Ascending aorta (tissue), 2 donors: ENCODE measurements at places on chromosomes 5 and 9.

DNA sequence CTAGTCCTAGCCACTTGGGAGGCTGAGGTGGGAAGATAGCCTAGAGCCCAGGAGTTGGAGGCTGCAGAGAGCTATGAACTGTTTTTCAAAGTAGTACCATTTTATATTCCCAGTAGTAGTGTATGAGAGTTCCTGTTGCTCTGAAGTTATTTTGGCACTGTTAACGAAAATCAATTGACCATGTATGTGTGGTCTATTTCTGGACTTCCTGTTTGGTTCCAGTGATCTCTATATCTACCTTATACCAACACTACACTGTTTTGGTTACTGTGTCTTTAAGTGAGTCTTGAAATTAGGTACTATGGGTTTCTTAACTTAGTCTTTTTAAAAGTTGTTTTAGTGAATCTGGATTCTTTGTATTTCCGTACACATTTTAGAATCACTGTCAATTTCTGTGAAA, 13.6 kb downstream of the SLF1 start:
- no peak for DNase-seq

DNA sequence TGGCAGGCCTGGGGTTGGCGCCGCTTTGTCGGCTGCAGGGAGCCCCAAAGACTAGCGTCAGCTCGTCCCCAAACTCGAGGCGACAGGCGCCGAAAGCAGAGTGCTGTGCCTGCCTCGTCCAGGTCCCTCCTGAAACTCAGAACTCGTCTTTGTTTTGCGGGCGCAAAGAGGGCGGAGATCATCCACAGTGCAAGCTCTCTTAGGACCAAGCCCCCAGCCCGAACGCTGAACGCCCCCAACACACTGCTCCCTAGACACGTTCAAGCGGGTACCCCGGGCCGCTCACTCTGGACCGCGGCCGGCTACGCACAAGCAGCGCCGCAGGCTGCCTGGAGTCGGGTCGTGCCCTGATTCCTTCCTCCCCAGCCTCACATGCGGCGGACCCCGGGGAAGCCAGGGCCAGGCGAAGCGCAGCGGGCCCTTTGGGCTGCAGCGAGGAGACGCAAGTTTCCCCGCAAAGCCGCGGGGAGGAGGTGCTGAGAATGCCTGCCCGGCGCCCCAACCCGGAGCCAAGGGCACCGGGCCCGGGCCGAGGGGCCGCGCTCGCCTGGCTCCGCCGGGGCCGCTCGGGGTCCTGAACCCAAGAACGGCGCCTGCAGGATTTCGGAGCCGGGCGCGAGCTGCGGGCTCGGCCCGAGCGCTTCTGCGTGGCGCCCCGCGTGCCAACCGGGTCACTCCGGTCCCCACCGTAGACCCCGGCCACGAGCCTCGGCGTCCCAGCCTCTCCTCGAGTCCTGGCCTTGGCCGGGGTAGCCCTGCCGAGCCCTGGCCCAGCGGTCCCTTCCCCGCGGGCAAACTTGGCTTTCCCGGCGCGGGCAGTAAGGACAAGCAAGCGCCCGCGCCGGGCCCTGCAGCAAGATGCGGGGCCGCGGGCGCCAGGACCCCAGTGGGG, 738 bp downstream of the FSTL4 start:
- DNase-seq, result no peak

DNA sequence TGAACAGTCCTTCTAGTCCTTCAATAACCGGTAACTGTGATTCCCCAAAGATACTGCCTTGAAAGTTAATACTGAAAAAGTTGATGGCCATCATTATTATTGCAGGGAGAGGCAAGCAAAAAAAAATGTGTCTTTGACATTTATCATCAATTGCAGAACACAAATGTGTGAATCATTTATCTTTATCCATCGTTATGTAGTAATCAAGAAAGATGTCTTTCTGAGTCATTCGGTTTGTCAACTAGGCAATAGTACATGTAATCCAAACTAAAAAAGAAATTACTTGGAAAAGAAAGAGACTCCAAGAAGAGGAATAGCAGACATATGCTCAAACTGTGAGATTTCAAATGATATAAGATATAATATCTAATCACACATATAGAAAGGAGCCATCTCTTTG, 473.0 kb downstream of the CETN3 start:
- no peak for DNase-seq

DNA sequence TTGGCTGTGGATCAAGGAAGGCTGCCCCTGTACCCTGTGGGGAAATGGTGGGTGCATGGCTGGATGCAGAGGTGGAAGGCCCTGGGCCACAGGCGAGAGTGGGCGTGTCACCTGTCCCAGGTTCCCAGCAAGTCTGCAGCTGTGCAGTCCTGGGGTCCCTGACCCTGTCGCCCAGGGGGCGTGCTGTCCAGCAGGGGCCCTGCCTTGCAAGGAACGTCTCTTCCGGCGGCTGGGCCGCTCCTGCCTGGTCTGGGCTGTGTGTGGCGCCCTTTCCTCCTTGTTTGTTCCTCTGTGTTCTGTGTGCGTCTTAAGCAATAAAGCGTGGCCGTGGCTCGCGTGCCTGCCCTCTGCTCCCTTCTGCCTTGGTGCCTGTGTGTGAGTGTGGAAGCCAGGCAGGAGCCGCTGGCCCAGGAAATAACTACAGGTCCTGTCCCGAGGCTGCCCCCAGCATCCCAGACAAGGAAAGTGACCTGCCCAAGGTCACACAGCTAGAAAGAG, 8.4 kb downstream of the SLC2A6 start:
- no peak for DNase-seq

- no peak for DNase-seq
These were observed 73.1 kb downstream of the FOXB2 start for GRCh38 chr9:77092536-77092935.

- peak; percentile 91 for DNase-seq
These were observed 38.4 kb downstream of the PRRX2 start for GRCh38 chr9:129703667-129704355.

- DNase-seq, result peak; percentile 34
These were observed 113.0 kb downstream of the ADAMTS2 start for GRCh38 chr5:179232091-179232735.

- DNase-seq, result no peak
These were observed 1435.7 kb downstream of the MAT2B start for GRCh38 chr5:164941132-164941531.

DNA sequence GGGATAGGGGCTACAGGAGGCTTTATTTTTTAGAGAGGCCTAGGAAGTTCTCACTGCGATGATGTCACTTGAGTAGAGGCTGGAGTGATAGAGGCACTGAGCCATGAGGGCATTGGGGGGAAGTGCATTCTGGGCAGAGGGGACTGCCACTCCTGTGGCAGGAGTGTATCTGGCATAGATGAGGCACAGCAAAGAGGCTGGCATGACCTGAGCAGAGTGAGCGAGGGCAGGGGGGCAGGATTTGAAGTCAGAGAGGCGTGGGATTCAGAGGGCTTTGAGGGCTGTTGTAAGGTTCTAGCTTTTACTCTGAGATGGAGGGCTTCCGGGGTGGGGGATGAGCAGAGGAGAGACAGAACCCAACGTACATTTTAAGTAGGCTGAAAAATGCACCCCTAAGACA, 91.9 kb upstream of the SH3PXD2B start:
- no peak for DNase-seq

DNA sequence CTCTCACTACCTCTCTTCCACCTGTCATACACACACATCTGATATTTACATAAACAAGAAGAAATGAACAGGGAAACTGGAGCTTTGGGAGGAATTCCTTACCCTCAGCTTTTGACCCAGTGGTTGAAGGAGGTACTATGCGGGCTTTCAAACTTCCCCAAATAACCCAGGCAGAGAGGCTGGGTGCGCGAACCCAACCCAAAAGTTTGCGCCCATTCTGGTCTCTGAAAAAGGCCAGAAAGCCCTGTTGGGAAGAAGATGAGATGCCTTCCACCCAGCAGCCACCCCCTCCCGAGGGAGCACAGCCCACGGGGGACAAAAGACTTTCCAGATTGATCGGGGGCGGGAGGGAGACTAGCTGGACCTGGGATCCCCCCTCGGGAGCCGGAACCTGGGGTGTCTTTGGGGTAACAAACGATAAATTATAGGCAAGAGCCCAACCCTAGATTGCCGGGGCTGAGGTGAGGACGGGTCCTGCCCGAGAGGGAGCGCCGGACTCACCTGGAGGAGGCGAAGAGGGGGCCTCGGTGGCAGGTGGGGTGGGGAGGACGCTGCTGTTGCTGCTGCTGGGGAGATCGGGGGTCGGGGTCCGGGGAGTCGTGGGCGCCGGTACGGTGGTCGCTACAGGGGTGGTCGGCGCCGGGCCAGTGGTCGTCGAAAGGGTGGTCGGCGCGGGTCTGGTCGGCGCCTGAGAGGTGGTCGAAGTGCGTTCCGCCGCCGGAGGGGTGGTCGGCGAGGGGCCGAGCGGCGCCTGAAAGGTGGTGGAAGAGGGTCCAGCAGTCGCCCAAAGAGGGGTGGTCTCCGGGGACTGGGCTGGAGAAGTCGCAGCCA, 798 bp downstream of the MEGF9 start:
- no peak for DNase-seq

DNA sequence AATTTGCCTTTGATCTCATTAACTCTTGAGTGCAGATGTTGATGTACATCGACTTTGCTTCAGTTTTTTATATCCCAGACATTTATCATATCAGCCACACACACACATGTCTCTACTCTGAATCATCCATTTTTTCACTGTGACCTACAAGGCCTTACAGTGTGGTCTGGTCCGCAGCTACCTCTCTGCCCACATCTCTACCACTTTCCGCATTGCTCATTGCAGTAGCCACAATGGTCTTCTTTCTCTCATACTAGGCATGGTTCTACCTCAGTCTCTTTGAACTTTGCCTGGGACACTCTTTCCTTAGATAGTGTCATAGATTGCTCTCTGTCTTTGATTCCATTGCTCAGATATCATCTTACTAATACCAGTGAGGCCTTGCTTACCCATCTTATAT, 87.9 kb upstream of the FSD1L start:
- no peak for DNase-seq

GRCh38 chr5:155867522-155868088, 459.4 kb upstream of the SGCD start:
- no peak for DNase-seq

DNA sequence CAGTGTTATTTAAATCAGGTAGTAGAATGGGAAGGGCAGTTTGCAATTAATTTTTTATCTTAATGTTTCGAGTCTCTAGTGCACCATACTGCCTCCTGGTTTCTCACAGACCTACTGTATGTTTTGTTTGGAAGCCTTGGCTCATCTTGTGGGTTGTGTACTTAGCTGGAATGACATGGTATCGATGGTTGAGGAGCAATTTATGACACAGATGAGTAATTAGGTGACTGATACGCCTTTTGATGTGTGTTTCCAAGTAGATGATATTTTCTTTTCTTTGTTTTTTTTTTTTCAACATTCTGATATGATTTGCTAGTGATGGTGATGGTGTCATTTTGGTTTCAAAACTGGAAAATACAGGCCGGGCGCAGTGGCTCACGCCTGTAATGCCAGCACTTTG, 16.1 kb downstream of the BASP1 start:
- no peak for DNase-seq

DNA sequence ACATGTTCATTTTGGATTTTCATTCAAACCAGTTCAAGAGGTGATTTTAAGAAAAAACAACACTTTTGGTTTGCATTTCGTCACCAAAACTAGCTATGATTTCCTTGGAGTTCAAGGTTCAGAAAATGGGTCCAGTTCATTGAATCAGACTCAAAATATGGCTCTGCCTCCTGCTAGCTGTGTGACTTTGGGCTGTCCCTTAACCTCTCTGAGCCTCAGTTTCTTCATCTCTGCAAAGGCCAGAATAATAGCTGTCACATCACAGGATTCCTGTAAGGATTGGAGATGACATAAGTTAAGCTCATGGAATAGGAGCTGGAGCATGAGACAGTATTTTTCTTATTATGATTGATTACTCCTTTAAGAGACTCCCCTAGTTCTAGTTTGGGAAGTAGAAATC, 147.8 kb upstream of the SMIM23 start:
- no peak for DNase-seq

- DNase-seq, result peak; percentile 90
These were observed 177.0 kb downstream of the FGF18 start for GRCh38 chr5:171596391-171596878.

GRCh38 chr5:81188962-81189361, 44.2 kb upstream of the CKMT2 start:
- no peak for DNase-seq

DNA sequence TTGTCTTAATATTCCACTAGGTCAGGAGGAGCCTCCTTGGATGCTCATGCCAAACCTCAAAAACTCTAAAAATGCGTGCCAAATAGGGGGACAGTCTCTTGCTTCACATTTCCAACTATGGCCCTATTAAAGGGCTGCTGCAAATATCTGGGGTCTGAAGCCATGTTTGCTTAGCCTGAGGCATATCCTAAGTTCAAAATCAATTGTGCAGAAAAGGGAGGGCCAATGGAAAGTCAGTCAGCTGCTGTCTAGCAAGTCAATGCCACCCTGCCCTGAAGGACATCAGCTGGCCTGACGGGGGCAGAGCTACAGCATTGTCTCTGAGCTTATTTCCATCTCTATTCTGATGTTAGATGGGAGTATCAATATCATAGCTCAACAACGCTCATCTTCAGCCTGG, 93.6 kb downstream of the SH3TC2 start:
- no peak for DNase-seq

- no peak for DNase-seq
These were observed 59.1 kb upstream of the GOLPH3 start for GRCh38 chr5:32233220-32233695.

- DNase-seq, result no peak
These were observed 42.7 kb downstream of the ST8SIA4 start for GRCh38 chr5:100860407-100860806.

DNA sequence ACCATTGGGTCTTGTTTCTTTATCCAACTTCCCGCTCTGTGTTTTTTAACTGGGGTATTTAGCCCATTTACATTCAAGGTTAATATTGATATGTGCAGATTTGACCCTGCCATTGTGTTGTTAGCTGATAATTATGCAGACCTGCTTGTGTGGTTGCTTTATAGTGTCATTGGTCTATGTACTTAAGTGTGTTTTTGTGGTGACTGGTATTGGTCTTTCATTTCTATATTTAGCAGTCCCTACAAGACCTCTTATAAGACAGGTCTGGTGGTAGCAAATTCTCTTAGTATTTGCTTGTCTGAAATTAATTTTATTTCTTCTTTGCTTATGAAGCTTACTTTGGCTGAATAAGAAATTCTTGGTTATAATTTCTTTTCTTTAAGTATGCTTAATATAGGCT, 698.1 kb downstream of the DTWD2 start:
- DNase-seq, result no peak

DNA sequence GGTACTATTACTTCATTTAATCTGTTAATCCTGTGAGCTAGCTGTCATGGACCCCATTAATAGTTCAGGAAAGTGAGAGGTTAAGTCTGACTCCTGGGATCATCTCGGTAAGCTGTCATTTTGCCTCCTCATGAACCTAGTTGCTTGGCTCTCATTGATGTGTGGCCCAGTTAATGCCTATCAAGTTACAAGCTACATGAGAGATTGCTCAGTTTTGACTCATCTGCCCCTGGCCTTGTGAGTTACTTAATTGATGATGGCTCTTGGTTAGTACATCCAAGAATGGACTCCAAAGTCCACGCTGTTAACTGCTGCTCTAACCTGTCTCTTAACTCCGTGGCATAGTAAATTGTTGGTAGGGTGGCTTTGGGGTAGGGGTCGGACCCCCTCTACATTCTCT, 23.9 kb downstream of the LARP1 start:
- no peak for DNase-seq

DNA sequence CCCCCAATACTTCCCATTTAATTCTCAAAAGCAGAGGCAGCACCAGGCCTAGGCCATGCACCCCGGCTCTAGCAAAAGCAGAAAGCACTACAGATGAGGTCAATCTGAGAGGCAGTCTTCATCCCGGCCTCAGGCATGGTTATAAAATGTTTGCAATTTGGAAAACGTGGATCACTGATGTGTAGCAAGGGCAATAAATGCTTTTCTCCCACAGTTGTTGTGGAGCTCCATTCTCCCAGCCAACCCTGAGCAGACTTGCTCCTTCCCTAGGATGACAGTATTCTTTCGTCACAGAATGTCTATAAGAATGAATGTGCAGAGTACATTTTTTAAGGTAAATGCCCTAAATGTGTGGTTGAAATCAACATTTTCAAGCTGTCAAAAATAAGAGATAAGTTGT, 157.3 kb upstream of the DAPK1 start:
- no peak for DNase-seq
